ENCODE measurements at places on chromosomes 12 and 14.

DNA sequence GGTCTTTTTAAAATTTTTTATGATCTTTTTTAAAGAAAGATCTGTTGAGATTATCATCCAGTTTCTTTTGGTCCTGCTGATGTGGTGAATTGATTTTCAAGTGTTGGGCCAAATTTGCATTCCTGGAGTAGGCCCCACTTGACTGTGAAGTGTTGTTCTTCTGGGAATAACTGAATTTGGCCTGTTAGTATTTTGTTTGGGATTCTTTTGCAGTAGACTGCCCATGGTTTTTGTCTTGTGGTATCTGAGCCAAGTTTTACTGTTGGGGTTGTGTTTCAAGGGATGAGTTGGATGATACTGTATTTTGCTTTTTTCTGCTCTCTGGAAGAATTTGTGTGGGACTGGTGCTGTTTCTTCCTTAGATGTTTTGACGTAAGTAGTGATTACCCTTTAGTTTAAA is 4.0 kb upstream of the SYCP3 start:
- no peak for DNase-seq

GRCh38 chr12:109753959-109754358 is 40.3 kb downstream of the FAM222A start:
- no peak for DNase-seq

DNA sequence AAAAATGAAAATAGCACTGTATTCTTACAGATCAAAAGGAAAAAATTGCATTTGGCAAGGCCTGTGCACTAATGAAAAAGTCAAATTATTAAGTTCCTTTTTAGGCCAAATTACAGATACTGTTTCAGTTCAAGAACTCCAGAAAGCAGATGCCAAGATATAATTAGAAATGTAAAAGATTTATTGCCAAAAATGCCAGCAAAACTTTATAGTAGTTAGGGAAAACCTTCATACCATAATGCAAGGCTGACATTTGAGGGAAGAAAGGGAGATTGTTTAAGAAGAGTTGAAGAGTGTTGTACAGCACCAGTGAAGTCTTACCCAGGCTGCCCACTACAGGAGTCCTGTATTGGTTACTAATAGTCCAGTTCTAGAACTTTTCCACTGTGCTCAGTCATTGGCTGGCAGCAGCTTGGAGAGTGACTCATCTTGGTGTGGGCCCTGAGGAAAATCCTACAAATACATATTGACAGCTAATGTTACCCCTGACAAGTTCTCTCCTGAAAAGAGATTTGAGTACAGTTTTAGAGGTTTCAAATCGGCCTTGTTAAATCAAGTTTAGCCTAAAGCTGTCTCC is 600.4 kb downstream of the C12orf50 start:
- no peak for DNase-seq

- no peak for DNase-seq
Measured at GRCh38 chr12:117986705-117987469, 18.1 kb upstream of the KSR2 start.

DNA sequence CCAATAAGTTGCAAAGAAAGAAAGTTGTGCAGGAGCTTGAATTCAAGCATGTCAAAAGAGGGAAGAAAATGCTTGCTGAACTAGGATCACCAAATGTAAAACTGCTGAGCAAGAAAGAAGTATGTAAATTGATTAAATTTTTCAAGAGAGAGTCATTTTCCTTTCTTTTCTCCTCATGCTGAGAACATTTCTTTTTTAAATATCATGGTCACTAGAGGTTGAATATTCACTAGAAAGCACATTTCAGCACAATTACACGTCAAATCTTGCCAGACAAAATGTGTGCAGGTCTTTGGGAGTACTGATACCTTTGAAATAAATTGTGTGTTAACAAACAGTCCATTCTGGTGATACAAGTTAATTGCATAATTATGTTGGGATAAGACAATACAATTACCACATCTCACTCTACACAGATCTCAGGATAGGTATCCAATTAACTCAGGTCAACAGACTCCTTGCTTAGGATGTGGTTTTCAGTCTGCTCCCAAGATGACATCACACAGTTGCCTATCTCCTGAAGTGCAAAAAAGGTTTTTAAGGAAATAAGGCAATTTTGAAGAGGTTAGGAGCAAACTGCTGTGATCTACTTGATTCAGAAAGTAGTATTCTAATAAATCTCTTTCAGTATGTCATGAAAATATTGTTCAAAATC is 862.2 kb downstream of the RPS29 start:
- DNase-seq = no peak

GRCh38 chr14:82070040-82070439 is 536.4 kb upstream of the SEL1L start:
- DNase-seq = no peak

DNA sequence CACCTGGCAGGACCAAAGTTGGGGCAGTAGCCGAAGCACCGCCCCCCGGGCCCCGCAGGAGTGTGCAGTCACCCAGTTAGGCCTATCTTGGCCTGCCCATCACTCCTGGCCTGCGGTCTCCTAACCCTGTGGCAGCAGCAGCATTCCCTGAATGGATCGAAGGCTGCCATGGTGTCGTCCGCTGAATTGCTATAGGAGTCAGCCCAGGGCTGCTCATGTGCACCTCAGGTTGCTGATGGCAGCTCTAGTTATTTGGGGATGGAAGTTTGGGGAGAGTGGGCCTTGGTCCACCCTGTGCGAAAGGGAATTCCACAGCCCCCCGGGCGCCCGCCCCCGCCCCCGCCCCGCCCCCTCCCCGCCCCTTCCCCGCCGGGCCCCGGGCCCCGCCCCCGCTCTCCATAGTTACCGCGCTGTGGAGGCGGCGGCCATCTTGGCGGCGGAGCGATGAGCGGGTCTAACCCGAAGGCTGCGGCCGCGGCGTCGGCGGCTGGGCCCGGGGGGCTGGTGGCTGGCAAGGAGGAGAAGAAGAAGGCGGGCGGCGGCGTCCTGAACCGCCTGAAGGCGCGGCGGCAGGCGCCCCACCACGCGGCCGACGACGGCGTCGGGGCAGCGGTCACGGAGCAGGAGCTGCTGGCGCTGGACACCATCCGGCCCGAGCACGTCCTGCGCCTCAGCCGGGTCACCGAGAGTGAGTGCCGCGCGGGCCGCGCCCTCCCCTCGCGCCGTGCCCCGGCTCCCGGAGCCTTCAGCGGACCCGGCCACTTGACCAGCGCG is at the start of gene UNC119B:
Gene UNC119B, plus strand, starts transcription at position 428 of the 774 bp plus-strand sequence. Its CDS starts 17 bp downstream, at position 445.
- peak; percentile 83 for DNase-seq

- no peak for DNase-seq
Measured at GRCh38 chr12:21906919-21907493, 34.2 kb downstream of the ABCC9 start.

- no peak for DNase-seq
Measured at GRCh38 chr14:64953661-64954060, 11.1 kb upstream of the GPX2 start.

DNA sequence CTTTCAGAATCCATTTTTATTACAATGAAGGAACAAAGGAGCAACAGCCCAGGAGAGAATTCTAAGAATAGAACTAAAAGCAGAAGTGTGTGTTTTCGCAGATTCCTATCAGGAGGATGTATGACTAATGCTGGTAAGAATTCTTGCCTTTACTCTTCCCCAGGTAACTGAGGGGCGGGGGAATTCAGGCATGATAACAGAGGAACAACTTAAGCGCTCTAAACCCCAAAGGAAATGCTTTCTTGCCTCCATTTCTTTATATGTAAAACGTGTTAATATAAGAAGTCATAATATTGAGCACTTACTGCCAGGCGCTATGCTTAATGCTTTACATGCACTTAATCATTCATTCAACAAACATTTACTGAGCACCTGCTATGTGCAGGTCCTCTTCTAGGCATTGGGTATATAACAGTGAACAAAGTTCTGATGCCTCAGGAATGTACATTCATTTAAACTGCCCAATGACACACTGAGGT is 4.5 kb downstream of the HCAR1 start:
- DNase-seq = peak; percentile 66

- DNase-seq = peak; percentile 63
Measured at GRCh38 chr12:65313719-65314317, 35.3 kb downstream of the MSRB3 start.

DNA sequence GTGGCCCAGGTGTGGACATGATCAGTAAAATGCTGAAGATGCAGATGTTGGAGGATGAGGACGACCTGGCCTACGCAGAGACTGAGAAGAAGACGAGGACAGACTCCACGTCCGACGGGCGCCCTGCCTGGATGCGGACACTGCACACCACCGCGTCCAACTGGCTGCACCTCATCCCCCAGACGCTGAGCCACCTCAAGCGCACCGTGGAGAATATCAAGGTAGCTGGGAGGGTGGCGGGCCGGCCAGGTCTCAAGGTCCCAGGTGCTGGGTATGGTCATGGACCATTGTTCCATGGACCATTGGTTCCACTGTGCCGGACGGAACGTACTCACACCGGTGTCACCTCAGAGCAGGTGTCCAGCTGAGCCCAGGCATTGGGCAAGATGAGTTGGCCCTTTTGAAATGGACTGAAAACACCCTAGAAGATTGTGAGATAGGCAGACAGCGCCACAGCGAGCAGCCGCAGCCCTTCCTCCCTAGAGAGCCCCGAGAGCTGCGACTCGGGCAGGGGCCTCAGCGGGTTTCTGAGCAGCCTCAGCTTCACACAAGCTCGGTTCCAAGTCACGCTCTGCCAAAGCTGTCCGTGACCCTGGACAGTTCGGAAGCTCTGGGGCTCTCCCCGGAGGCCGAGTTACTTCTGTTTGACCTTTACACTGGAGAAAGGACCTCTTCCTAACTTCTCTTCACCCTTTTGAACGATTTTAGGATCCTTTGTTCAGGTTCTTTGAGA is 38.9 kb downstream of the HSP90AA1 start:
- DNase-seq = no peak

DNA sequence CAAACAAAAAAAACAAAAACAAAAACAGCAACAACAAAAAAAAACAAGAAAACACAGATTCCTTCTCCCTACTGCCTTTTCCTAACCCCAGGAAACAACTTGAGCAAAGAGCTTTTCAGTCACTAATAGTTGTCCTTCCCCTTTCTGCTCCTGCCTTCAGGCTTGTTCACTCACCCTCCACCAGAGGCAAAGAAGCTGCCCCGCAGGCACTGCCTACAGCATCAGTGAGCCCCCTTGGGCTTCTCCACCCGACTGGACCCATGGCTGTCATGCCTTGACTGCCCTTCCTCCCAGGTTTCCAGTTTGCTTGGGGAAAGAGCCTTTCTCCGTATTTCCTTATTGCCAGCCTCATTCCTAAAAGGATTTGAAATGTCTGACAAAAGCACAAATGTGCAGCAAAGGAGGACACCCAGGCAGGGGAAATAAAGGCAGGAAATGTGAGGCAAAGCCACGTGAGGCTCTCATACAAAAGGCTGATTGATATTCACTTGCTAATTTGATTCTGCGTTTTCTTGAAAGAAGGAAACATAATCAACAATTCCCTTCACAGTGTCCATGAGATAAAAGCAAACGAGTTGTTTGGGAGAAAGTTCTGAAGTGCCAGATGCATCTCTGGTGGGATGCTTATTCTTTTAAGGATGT is 85.7 kb downstream of the GPATCH2L start:
- DNase-seq = no peak

- DNase-seq = no peak
Measured at GRCh38 chr12:76726626-76727025, 37.3 kb upstream of the ZDHHC17 start.

DNA sequence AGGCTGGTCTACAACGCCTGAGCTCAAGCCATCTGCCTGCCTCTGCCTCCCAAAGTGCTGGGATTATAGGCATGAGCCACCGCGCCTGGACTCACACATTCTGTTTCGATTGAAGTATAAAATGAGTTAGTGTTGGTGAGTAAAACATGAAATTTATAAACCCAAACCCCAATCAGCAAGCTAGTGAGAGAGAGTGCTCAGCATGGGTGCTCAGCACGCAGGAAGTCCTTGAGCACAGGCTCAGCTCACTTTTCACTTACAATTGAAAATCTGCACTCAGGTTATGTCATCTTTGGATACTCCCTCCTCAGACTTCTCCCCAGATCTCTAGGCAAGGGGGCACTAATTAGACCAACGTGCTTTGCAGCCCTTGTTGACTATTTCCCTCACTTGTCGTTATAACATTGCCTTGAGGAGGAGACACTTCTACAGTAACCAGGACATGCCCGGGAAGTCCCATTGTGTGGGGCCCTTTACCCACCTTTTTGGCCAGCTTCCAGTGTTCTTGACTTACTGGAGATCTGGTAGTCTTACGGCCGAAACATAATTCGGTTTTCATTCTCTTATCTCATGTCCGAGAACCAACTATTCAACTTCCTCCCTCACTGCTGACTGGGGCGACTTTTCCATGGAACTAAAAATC is 68.5 kb upstream of the AMN1 start:
- no peak for DNase-seq

GRCh38 chr14:60861545-60862140 is 119.2 kb downstream of the TRMT5 start:
- no peak for DNase-seq

GRCh38 chr14:75562089-75562488 is 16.3 kb upstream of the FLVCR2 start:
- DNase-seq = no peak

DNA sequence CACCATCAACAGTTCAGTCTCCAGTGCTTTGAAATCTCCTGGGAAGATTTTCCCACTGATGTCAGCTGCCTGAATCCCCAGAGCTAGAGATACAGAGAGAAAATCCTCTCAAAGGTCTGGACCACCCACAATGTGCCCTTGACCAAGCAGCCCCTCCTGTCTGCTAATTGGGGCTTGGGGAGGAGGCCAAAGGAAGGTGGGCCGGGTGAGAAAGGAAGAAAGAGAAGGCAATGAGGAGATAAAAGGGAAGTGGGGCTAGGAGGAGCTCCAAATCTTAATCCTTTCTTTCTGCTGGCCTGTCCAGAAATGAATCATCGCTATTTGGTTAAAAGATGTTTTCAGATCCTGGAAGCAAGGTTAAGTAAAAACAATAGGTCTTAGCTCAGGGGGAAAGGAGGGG is 322.9 kb downstream of the BCL11B start:
- DNase-seq = no peak

DNA sequence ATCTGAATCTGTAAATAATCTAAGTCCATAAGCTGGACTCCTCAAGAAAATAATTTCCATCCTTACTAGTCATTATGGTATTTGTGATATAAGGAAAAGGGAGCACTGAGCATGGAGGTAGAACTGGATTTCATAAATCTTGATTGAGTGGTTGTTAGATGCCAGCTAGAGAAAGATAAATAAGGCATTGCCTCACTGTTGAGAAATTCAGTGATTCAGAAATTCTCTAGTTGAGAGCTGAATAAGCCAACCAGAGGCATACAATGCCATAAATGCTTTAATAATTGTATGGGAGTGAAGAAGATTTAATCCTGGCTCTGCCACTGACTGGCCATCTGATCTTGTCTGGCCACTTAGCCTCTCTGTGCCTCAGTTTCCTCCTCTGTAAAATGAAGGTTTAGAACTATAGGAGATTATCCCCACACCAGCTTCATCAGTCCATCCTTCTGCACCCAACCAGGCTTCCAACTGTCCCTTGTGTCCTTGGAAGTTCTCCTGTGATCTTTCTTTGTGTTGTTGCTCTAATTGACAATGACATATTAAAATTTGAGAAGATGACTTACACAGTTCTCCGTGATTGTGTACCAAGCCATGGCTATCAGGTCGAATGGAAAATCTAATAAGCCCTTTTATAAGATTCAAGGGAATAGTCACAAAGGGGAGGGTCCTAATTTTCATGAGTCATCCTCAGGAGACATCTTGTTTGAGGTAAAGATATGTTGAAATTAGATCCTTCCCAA is 394.3 kb downstream of the EGLN3 start:
- DNase-seq = no peak

- DNase-seq = no peak
Measured at GRCh38 chr12:117098024-117098360, 1.2 kb downstream of the TESC start.

Measured in hematopoietic multipotent progenitor cell treated with erythropoietin and hydrocortisone succinate and interleukin-3 and kit ligand, for 4 days (in vitro differentiated cells).